ENCODE measurements at places on chromosomes 7 and 10.

DNA sequence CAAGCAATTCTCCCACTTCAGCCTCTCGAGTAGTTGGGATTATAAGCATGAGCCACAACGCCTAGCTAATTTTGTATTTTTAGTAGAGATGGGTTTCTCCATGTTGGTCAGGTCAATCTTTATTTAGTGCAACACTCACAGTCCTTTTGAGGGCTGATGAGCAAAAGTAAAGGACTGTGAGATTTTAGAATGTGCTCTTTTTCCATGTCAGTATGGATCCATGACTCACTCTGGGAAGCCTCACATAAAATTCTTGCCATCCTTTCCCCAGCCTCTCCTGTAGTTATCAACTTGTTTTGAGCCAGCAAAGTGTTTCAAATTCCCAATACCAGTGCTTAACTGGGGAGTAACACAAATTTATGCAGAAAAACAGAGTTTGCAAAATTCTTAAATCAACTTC is 135.8 kb upstream of the CXCL12 start:
- DNase-seq, result no peak

- DNase-seq, result no peak
These were observed 78.1 kb upstream of the GLI3 start for GRCh38 chr7:42315103-42315502.

- DNase-seq, result no peak
These were observed 20.7 kb downstream of the PIK3AP1 start for GRCh38 chr10:96699613-96700012.

- no peak for DNase-seq
These were observed 386.4 kb downstream of the SUGCT start for GRCh38 chr7:40520986-40521738.

GRCh38 chr10:55464083-55464482 is 663.1 kb upstream of the PCDH15 start:
- DNase-seq, result no peak

GRCh38 chr7:51645702-51646298 is 329.2 kb upstream of the COBL start:
- DNase-seq, result no peak

DNA sequence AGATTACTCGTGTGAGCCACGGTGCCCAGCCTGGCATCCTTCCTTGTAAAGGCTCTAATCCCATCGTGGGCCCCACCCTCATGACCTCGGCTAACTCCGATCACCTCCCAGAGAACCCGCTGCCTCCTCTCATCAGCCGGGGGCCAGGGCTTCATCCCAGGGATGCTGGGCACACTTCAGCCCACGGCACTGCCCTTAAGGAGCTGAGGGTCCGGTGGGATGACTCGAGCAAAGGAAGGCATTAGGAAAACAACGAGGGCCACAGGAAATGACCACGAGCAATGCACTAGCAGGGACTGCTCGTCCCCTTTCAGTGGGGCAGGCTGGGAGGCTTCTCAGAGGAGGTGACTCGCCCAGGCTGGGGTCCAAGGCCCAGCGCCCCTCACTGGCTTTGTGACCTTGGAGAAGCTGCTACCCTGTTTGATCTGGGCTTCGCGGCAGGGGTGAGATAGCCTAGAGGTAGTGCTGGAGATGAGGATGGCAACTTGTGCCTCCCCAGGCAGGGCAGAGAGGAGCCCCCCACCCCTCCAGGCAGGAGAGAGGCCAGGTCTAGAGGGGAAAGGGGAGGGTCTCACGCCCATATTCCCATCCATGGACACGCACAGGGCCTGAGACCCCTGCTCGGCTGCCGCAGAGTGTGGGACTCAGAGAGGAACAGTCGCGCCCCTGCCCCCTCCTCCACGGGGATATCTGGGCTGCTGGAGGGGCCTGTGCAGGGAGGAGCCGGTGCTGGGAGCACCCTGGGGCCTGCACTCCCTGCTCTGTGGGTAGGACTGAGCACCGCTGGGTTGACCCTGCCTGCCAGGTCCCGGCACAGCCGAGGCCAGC is 26.8 kb downstream of the ELFN1 start:
- DNase-seq, result no peak

- no peak for DNase-seq
These were observed 4.7 kb upstream of the ABLIM1 start for GRCh38 chr10:114662646-114663217.

Measured in stimulated activated CD8-positive, alpha-beta memory T cell treated with anti-CD3 and anti-CD28 coated beads, Interleukin-7, amount 100 ng/mL, for 1 hour (primary cell).